Stimulated activated CD8-positive, alpha-beta memory T cell treated with anti-CD3 and anti-CD28 coated beads, Interleukin-4, amount 100 ng/mL, for 4 hours (primary cell): ENCODE measurements at places on chromosomes 13 and 19.

DNA sequence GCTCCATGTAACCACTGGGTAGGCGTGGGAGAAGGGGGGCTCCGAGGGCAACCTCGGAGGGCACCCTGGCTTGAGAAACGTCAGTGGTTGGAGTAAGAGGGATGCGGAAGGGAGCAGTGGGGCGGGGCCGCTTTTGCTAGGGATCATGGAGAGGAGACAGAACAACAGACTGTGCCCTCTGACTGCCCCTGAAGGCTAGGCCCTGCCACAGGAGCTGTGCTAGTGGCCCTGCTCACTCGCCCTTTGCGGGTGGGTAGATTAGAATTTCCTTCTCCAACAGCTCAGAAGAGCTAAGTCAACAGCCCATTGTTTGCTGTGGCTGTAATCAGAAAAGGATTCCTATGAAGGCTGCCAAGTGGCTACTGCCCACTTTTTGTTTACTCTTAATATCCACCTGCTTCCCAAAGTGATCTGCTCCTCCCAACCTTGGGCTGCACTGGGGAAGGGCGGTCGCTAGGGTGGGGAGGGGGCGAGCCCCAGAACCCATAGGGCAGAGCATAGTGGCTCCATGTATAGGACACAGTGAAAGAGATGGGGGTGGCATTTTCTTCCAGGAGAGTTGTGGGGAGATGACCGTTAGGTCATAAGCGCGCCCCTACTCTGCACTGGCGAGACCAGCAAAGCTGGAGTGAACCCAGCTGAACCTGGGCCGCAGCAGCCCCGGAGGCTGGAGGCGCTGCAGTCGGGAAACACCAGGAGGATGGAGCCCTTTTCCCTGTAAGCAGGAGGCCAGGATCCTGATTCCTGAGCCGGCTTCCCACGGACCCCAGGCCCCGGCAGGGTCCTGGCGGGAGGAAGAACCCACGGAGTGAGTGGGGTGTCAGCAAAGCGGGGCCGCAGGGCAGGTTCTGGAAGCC, 1.9 kb upstream of the C1QTNF9 start:
- DNase-seq: no peak

GRCh38 chr13:95113601-95114000, 187.7 kb downstream of the ABCC4 start:
- no peak for DNase-seq

DNA sequence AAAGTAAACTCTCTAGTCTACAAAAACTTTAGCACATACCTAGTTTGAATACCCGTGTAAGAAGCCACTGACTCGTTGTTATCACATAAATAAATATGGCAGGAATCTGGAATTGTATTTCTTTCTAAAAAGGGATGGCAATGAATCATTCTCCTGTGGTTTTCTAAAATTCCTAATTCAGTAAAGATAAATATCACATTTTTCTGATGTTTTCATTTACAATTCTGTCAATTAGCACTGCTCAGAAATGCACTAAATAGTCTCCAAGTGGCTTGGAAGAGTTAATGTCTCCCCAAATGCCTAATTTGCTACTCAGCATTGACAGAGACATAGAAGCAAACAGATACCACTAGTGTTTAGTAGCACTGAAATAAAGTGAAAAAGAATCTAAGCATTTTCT, 547.7 kb upstream of the SLITRK1 start:
- DNase-seq: no peak

GRCh38 chr13:77907666-77908341, 10.8 kb downstream of the EDNRB start:
- no peak for DNase-seq

GRCh38 chr19:17311455-17312188, 2.3 kb downstream of the DDA1 start:
- no peak for DNase-seq

DNA sequence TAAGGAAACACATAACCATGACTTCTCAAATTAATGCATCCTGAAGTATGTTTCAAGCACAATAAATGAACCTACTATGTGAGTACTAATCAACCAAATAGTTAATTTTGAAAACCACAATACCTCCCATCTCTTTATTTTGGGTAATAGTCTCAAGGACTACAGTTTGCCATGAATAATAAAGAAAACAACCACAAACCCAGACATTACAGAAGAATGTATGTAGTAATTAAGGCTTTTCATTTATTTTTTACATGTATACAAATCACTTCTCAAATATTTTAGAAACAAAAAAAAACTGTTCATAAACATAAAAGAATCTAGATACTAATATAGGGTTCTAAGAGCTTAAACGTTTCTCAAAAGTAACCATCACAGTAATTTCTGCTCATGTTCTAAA, 6.8 kb downstream of the KATNAL1 start:
- no peak for DNase-seq

- no peak for DNase-seq
These were observed 2.0 kb upstream of the FFAR2 start for GRCh38 chr19:35445826-35446593.
